ENCODE measurements at places on chromosomes 11 and 22.
A peak's percentile ranks its signal among the peaks of the same experiment; 100 is the strongest.

DNA sequence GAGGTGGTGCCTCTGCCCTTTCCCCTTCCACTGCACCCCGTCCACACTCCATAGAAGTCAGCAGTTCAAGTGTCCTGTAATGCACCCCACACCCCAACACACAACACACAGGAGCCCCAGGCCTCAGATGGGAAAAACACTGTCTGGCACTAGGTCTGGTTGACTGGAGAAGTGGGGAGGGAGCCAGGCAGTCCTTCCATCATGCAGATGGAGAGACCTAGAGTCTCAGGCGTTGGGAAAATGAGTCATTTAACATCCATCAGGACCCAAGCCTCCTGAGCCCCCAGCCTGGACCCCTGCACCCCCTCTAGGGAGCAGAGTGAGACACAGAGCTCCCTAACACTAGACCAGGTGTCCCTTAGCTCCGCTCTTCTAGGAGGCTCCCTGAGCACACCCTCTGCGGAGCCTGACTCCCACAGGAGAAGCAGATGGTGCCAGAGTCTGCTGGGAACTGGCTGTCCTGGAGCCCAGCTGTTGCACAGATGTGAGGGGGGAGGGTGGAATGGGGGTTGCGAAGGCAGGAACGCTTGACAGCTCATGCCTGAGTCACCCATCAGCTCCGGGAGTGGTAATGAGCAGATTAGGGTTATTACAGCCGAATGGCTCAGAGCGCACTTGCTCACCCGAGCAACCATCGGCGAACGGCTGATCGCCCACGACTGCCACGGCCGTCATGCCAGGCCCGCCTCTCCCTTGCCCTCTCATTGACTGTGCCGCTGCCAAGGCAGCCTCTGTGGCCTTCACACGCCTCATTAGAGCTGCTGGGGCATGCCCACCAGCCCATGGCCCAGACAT is 22.1 kb upstream of the SYT7 start:
- peak; percentile 94 for DNase-seq

DNA sequence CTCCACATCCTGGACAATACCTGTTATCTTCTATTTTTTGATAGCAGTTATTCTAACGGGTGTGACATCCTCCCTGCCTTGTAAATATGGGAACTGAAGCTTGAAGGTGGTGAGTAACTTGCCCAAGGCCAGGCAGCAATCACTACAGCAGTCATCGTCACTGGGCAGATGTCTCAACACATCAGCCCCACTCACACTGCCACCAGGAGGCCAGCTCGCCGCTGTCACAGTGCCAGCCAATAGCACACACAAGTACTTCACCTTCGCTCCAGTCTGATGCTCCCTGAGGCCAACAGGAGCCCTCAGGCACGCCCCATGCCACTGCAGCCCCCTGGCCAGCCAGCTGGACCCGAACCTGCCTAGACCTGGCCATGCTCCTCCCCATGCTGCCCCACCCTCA is 4.9 kb upstream of the TTLL1 start:
- DNase-seq: no peak

GRCh38 chr11:16394947-16395346 is 38.6 kb upstream of the SOX6 start:
- no peak for DNase-seq

GRCh38 chr11:61116426-61117167 is 14.3 kb downstream of the CD5 start:
- no peak for DNase-seq

DNA sequence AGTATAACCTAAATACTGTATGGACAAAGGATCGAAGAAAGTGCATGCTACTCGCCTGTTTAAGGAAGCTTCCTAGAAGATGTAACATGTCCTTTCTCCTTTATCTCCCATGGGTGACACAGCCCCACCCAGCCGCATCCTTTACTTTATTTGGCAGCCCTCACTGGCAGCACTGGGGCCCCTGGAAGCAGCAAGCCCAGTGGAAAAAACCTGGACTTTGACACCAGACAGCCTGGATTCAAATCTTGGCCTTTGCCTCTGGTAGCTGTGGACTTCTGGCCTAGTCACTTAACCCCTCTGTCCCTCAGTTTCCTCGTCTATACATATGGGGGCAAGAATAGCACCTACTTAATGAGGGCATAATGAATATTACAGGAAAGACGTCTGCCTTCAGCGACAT is 67.1 kb downstream of the MYEOV start:
- DNase-seq: no peak

DNA sequence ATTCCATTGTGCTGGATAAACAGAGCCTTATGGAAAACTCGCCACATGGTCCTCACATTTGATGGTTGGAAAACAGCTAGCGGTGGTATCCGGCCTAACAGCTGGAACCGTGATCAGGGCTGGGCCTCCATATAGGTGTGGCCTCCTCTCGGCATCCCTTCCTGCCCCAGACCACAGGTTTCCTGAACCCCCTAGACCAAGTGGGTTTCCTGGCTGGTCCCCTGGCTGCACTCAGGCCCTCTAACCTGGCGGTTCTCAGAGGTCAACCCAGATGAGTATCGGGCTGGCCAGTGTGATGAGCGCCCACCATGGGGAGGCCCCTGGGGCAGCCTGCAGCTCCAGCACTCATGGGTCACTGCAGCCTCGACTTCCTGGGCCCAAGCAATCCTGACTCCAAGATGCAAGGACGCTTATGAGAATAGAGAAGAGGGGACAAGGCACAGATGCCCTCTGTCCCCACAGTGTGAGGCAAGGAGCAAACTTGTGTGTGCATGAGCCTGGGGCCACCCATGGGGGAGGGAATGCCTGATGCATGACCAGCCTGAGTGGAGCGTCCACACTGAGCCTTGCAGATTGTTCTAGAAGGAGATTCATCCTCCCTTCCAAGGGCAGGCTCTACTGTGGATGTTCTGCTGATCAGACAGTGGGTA is 53.4 kb upstream of the WNT7B start:
- DNase-seq: no peak

DNA sequence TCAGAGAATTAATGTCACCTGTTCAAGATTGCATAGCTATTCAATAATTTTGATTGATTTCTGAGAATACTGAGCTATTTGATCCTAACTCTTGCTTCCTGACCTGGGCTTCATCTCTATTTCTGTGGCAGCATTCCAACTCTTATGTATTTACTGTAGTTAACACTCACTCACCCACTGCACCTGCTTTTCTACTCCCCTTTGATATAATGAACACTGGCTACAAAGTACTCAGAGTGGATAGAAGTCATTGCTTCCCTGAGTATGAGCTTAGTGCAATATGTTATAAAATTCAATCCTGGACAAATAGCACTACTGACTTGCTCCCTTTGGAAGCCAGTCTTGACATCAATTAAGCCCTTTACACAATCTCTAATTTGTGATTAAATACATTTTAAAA is 117.2 kb downstream of the APIP start:
- no peak for DNase-seq

DNA sequence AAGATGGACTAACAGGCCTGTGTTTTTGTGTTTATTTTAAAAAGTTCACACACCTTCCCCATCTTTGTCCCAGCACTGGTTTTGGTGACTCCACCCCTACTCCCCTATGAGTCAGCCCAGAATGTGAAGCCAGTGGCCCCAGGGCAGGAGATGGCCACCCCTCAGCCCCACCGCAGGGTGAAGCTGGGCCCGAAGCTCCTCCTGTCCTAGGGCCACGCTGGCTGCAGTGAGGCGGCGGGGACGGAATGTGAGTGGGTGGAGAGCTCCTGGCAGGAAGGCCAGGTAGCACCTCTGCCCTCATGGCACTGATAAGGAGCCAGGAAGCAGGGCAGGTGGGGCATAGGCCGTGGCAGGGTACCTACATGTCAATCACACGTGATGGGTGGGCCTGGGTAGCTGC is 39.9 kb downstream of the SGSM3 start:
- no peak for DNase-seq

GRCh38 chr11:36230779-36231699 is 58.2 kb downstream of the COMMD9 start:
- no peak for DNase-seq

GRCh38 chr11:44257338-44258189 is 52.4 kb downstream of the ALX4 start:
- no peak for DNase-seq

DNA sequence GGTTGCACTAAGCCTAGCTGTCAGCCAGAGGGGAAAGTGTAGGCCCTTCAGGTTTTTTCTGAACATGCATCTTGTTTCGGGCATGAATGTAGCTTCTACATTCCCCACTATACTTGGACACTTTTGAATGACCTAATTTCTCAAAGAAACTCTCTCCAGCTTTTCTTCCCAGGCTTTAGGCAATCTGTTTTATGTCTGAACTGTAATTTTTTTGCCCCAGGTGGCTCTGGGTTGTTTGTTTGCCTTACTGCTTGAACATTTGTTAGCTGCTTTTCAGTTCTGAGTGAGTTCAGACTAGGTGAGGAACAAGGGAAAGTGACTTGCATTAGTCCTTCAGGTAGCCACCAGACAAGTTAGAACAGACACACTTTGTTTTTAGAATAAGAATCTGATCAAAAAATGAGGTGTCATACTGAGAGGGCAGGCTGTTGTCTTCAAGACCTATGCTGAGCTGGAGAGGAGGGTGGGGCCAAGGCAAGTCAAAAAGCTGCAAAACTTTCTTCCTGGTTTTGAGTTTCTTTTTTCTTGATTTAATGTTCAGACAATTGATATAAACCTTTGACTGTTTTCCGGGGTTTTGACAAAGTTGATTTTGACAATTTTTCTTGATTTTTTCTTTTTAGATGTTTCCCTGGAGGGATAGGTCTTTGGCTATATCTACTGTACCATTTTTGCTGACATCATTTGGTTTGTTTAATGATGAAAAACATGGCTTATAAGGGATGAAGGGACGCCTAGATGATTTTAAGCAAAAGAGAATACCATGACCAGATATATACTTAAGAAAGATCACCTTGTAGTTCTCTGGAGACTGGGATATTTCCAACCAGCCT is 182.8 kb downstream of the WNT11 start:
- DNase-seq: no peak

- no peak for DNase-seq
Measured at GRCh38 chr11:1917523-1918435, 1.7 kb upstream of the TNNT3 start.

DNA sequence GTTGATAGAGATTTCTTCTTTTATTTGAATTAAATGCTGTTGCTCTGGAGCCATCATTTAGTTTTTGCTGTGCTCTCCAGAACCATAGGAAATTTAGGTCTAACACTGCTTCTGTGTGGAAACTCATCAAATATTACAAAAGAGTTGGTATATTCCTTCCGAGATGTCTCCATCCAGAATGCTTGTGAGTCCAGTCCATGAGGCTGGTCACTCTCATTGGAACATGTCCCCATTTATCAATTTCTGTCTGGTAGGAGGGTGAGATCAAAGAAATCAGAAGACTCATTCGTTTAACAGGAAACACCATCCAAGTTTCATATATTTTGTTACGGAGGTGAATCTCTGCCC is 52.4 kb upstream of the LMO2 start:
- DNase-seq: no peak

- DNase-seq: no peak
Measured at GRCh38 chr11:81259471-81259870, 1474.2 kb downstream of the FAM181B start.

DNA sequence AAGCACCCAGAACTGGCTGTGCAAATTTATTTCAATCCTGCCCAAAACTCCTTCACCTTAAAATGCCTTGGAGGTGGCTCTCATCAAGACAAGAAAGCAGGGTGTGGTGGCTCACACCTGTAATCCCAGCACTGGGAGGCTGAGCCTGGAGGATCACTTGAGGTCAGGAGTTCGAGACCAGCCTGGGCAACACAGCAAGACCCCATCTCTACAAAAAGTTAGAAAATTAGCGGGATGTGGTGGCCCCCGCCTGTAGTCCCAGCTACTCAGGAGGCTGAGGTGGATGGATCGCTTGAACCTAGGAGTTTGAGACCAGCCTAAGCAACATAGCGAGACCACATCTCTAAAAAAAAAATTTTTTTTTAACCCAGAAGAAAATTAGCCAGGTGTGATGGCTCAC is 689 bp upstream of the RAB39A start:
- no peak for DNase-seq

DNA sequence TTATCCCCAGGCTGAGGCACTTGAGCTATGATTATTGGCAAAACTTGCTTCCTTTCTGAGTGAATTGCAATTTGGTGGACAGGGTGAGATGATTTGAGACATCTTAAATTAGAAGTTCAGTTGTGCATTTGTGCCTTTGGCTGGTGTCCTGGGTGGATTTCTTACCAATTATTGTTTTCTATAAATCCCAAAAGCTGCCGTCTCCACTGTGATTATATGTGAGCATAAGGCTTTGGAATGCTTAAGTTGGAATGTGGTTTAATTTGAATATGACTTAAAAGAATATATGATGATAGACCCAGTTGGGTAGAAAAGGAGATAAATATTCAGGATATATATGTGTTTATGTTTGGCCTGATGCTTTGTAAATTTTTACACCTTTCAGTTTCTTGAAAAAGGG is 70.0 kb downstream of the EXT2 start:
- DNase-seq: no peak

- no peak for DNase-seq
Measured at GRCh38 chr22:36358533-36359469, 29.0 kb downstream of the MYH9 start.

GRCh38 chr22:42056757-42057511 is 13.7 kb downstream of the NAGA start:
- no peak for DNase-seq

GRCh38 chr22:31340360-31340759 is 5.8 kb downstream of the PATZ1 start:
- DNase-seq: no peak

- no peak for DNase-seq
Measured at GRCh38 chr11:75465701-75466531, 32.9 kb upstream of the KLHL35 start.

DNA sequence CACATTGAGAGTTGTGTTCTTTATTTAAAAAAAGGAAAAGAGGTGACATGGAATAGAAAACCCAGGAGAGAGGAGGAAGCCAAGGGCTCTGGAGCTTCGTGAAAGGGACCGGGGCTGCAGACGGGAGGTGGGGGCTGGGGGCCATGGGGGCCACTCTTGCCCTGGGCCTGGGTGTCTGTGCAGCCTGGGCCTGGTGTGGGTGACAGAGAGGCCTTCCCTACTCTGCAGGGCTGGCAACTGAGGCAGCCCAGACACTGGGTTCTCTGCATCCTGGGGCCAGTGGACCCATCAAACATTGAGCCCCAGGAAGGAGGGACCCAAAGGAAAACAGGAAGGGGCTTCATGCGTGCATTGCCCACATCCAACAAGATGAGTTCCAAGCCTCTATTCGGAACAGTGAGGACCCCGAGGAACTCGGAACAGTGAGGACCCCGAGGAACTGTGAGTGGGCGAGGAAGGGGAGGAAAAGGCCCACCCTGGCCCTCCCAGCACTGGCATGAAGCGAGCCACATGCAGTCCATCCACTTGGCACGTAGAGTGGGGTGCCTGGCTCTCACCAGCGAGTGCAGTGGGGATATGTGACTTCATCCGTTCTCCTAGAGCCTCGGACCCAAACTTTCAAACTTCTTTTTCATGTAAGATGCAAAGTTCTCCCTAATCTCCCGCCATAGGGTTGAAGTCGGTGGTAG is 1121.6 kb downstream of the BRD1 start:
- no peak for DNase-seq
